Astrocyte of the spinal cord (primary cell): ENCODE measurements at places on chromosomes 4 and X.
A peak's percentile ranks its signal among the peaks of the same experiment; 100 is the strongest.

DNA sequence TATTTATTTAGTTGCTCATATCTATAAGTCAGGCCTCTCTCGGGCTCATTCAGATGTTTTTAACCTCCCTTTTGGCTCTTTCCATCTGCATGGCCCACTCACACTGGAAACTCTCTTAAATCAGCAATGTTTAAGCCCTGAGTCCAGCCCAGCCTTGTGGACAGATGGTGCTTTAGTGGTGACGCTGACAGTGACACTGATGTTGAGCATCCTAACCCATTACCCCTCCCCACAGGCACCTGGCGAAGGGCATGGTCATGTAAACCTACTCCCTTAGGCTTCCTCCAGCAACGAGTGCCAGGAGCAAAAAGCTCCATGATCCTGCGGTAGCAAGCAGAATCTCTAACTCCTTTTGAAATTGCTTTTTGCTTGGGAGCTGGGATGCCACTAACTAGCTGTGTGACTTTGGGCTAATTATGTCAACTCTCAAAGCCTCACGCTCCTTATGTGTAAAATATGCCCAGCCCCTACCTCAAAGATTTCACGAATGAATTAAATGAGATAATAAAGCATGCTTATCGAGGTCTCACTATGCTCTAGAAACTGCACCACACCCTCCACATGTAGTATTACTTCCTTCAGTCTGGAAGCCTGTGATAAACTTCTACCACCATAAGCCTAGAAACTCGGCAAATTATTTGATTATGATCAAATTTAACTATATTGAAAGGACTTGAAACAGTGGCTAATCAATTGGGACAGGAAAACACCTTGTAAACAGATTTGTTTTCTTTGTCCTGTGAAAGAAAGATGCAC lies 569.4 kb downstream of the BCOR start:
- no peak for DNase-seq

- no peak for DNase-seq
Observed at GRCh38 chr4:46492394-46492793, 102.5 kb upstream of the GABRA2 start.

DNA sequence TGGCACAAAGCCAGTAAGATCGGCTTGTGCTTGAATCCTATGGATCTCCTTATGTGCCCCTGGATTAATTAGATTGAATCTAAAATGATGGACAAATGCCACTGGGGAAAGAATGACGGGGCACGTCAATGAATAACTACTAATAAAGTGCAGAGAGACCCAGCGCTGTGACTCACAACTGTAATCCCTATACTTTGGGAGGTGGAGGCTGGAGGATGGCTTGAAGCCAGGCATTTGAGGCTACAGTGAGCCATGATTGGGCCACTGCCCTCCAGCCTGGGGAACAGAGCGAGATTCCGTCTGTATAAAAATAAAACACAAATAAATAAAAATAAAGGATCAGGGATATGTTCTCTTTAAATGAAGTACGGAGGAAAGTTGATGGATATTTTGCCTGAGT lies 179.4 kb downstream of the DCHS2 start:
- DNase-seq = no peak

GRCh38 chr4:96343836-96344235 lies 503.9 kb downstream of the PDHA2 start:
- DNase-seq = no peak

- no peak for DNase-seq
Observed at GRCh38 chrX:64191281-64192010, 14.1 kb downstream of the AMER1 start.

- DNase-seq = peak; percentile 82
Observed at GRCh38 chr4:34293459-34293858, 1950.9 kb downstream of the ARAP2 start.

GRCh38 chr4:59180969-59181368 lies 2019.2 kb upstream of the ADGRL3 start:
- no peak for DNase-seq

DNA sequence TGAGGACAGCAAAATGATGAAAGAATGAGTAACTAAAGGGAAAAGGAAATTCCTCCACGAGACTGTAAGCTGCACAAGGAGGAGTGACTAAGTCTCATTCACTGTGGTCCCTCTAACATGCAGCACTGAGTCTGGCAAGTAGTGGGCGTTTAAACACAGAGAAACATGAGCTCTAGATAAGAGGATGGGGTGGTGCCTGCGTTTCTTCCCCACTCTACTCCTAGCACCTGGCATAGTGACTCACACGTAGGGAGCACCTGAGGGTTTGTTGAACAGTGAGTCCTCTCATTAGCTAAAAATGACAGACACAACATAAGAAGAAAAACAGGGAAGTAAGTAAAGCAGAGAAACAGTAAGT lies 105.8 kb upstream of the CBR4 start:
- peak; percentile 96 for DNase-seq

DNA sequence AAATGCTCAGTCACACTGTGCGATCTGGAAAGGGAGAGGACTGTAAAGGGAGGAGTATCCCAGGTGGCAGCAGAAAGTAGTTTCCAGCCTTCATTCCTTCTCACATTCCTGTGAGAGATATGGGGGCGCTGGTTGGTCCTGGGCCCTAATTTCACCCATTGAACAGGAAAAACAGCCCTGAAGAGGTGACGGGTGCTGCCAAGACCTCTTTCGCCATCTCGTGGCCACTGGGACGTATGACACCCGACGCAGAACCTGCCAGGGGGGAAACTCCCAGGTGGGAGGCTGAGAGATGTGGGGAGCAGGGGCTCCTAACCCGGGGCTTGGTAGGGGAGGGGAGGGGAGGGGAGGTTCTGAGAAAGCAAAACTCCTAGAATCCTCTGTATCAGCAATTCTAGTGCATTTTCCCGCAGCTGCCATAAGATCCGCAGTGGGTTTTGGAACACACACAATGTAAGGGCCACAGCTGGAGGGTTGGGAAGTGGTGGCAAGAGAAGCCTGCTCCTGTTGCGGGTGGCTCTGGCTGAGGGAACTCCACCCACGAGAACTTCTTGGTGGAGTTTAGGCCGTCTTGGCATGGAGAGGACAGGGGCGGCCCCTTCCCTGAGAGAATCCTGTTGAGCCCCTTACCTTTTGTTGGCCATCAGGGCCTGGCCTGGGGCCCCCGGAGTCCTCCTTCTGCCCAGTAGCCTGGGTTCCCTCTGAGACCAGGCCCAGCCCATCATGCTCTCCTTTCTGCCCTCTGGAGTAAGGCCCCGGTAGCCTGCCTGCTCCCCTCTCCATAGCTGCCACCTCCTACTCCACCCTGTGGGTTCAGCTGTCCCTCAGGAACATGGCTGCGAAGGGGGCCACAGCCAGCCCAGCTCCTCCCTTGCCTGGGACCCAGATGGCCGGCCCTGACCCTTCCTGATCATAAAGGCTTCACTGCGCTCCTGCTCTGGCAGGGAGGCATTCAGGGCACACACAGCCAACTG lies 134.1 kb downstream of the OR13H1 start:
- peak; percentile 7 for DNase-seq

GRCh38 chrX:63934791-63935190 lies 149.8 kb upstream of the ARHGEF9 start:
- no peak for DNase-seq

- DNase-seq = peak; percentile 58
Observed at GRCh38 chrX:109732017-109732801, 848 bp downstream of the ACSL4 start.

DNA sequence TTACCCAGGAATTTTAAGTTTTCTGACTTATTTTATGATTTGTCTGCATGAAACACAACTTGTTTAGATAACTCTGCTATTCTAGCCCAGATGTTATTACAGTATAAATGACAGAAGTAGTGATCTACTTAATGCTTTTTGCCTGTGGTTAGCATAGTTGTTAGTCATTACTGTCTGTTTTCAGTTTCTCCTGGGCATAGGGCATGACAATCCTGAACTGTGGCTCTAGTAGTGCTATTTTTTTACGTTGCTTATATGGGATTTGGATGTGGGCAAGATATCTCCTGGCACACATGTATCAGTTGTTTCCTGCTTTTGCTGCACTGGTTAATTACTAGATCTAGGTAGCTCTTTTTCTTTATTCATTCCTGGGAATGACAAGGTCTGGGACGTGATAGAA lies 1005.8 kb downstream of the PCDH18 start:
- DNase-seq = peak; percentile 18

- peak; percentile 84 for DNase-seq
Observed at GRCh38 chr4:122584519-122584918, 36.3 kb downstream of the IL21 start.

- no peak for DNase-seq
Observed at GRCh38 chr4:148059617-148060180, 327.8 kb downstream of the ARHGAP10 start.

DNA sequence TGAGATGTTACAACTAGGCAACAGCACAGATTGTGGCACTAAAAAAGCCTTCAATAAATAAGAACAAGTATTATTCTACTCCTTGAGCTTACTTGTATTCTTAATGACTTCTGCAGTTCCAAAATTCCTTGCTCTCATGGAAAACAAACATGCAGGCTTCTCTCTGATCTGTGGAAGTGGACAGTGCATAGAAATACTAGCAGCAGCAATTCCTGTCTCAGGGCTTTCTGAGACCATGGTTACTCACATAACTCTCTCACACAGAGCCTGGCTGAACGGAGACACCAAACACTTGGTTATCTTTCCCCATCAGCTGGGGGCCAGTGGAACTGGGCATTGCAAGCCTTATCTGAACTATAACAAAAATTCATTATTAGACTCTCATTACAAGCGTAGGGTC lies 32.4 kb upstream of the HS6ST2 start:
- DNase-seq = no peak

GRCh38 chrX:275476-275966 lies 5.7 kb upstream of the PLCXD1 start:
- DNase-seq = no peak

- no peak for DNase-seq
Observed at GRCh38 chrX:136304493-136304892, 3.7 kb downstream of the ADGRG4 start.

DNA sequence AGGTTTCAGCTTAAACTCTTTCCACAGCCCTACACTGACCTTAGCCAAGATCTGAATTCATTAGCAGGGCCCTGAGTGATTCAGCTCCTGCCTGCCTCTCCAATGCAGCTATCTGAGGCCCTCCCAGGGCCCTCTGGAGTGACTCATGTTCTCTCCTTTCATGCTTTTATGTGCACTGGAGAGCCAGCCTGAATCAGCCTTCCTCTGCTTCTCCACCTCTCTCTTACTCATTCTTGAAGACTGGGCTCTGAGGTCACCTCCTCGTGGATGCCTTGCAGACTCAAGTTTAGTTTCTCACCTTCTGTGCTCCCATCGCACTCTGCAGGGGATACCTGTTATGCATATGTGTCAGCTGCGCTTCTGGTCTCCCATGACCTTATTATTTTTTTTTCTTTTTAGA lies 3.1 kb upstream of the OCIAD2 start:
- peak; percentile 98 for DNase-seq

DNA sequence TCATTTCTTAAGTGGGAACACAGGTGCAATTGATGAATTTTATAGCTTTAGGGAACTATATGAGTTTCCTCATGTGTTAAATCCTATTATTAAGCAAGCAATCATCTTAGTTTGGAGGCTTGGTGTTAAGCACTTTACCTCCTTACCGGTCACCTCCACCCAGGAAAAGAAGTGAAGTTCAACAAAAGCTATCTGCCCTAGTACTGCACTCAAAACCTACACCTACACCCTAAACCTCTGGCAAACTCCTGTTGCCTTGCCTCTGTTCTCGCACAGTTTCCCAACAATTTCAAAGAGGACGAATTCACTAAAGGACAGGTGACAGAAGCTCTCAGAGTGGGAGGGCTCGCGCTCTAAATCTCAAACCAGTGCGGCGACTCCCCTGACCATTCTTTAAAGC lies 85.7 kb upstream of the TENT5D start:
- DNase-seq = no peak

- no peak for DNase-seq
Observed at GRCh38 chr4:95232358-95233156, 316.2 kb downstream of the UNC5C start.
